A549 treated with RU486 at 1 μM for 4 hours (cell line): ENCODE measurements at places on chromosomes 3 and 15. TPM values are rescaled to one million over a fixed set of nuclear protein-coding genes. Genes with fewer than 3 reads are reported as not detected.

GOLGA8O gene
- total RNA-seq = 0.13 to 0.64 TPM (median 0.31 TPM) in 5 replicates

GAP43 gene
- 0.08 TPM in 1 of 5 replicates, not detected in the others for total RNA-seq

XIRP1 gene
- total RNA-seq = 0.03 to 0.10 TPM (median 0.05 TPM) in 4 of 5 replicates, not detected in the other

RNU5B-1 gene
- total RNA-seq = not detected in 5 replicates

GJD2 gene
- total RNA-seq = not detected in 5 replicates

OGG1 gene
- 12.4 to 19.0 TPM (median 17.0 TPM) in 5 replicates for total RNA-seq

ACKR2 gene
- not detected in 5 replicates for total RNA-seq

ETV5 gene
- total RNA-seq = 27.0 to 32.9 TPM (median 30.3 TPM) in 5 replicates

PLXNA1 gene
- 16.7 to 23.8 TPM (median 20.5 TPM) in 5 replicates for total RNA-seq

MDFIC2 gene
- total RNA-seq = not detected in 5 replicates

ELP6 gene
- total RNA-seq = 22.9 to 27.7 TPM (median 27.5 TPM) in 5 replicates

ZNF148 gene
- total RNA-seq = 7.1 to 10.8 TPM (median 10.2 TPM) in 5 replicates

CCDC39 gene
- total RNA-seq = not detected in 5 replicates

TTLL3 gene
- 4.8 to 7.9 TPM (median 6.8 TPM) in 5 replicates for total RNA-seq

ZPLD1 gene
- total RNA-seq = 0.08 TPM in 1 of 5 replicates, not detected in the others

CHAC1 gene
- 3.0 to 7.5 TPM (median 4.8 TPM) in 5 replicates for total RNA-seq

ESYT3 gene
- total RNA-seq = 0.57 to 0.88 TPM (median 0.76 TPM) in 5 replicates

LINGO1 gene
- total RNA-seq = 6.7 to 12.1 TPM (median 8.9 TPM) in 5 replicates

GRAMD1C gene
- total RNA-seq = 0.23 to 1.2 TPM (median 0.31 TPM) in 4 of 5 replicates, not detected in the other

HTR3E gene
- not detected in 5 replicates for total RNA-seq

SNURF gene
- 6.4 to 13.6 TPM (median 10.8 TPM) in 5 replicates for total RNA-seq

SKOR1 gene
- 0.02 to 0.03 TPM in 2 of 5 replicates, not detected in the others for total RNA-seq

CBLB gene
- total RNA-seq = 9.2 to 14.0 TPM (median 12.7 TPM) in 5 replicates

TGM5 gene
- total RNA-seq = not detected in 5 replicates

APBA2 gene
- total RNA-seq = 16.0 to 20.6 TPM (median 18.1 TPM) in 5 replicates

CFAP92 gene
- not detected in 5 replicates for total RNA-seq
